ENCODE measurements at places on chromosomes 6 and 20.

DNA sequence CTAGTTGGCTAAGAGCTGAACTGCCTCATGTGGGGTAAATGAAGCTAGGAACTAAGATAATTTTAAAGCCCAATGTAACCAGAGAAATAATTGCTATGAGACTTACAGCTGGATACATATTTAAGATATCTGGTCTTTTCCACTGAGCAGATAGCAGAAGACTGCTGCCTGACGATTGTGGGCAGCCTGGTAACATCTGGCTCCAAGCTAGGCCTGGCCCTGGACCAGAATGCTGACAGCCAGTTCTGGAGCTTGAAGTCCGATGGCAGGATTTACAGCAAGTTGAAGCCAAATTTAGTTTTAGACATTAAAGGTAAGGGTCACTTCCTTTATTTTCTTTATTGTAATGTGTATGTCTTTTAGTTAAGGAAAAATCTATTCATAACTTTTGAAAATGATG, 65.7 kb downstream of the RTN4IP1 start:
- no peak for DNase-seq

DNA sequence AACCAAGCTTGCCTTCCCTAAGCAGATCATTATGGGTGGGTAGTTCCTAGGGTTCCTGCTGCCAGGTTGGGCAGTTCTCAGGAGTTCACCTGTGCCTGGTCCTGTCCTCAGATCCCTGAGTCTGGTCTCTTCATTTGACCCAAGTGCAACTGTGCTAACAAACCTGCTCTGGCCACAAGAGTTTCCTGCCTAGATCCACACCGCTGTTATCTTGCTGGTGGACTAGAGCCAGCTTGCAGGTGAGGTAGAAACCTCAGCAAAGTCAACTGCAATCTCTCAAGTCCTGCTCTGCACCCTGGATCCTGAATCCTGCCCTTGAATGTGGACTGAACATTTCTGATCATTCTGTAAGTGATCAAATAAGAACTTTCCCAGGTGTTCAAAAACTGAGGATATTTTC, 191.8 kb upstream of the LRFN2 start:
- DNase-seq = no peak

- DNase-seq = no peak
These were observed 2.7 kb upstream of the ZNFX1 start for GRCh38 chr20:49280463-49281058.

DNA sequence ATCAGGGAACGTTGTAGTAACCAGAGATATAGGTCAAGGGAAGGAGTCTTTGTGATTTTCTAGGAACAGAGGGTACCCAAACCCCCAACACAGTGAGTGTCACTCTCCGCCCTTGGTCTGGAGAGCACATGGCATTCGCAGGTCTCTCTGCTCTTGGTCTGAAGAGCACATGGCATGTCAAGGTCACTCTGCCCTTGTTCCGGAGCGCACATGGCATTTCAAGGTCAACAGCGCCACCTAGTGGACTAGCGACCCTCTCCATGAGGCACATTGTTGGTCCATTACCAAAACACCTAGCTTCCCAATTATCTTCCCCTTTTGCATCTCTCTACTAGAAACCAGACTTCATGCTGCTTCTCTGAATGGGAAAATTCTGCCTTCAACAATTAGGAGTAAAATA, 260.0 kb downstream of the C6orf118 start:
- no peak for DNase-seq

DNA sequence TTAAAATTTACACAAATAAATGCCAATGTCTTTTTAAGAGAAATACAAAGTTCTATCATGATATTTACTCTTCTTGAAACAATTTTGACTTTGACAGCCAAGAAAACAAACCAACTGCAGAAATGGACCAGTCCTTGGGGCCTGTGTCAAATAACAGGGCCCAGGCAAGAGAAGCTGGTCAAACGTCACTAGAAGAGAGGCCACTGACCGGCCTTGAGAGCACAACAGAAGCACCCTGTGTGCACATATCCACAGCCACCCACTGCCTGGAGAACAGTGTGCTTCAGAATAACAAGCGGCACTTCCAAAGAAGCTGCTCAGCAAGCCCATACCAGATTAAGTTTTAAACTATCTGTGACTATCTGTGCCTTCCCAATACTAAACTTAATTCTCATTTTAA, 14.8 kb downstream of the APMAP start:
- DNase-seq = no peak

DNA sequence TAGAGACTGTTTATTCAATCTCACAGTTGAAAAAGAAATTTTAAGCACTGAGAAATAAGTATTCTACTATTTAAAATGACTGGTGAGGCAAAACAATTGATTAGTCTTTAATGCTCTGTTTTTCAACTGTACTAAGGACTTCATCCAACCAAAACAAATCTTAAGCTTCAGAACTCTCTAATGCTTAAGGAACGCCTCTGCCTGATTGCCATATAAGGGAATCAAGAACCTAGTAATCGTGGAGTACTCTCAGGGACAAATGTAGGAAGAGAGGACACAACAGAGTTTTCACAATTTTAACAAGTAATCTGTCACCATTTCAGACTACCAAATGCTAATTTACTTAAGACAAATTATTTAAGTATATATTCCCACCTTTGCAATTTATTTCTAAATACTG, 16.1 kb downstream of the FBXO30 start:
- DNase-seq = no peak
